ENCODE measurements at places on chromosomes 2 and 18.

GRCh38 chr2:127355407-127356008 lies 32.3 kb downstream of the MAP3K2 start:
- no peak for DNase-seq

GRCh38 chr18:79507076-79507545 lies 111.4 kb downstream of the NFATC1 start:
- DNase-seq: peak; percentile 46

- DNase-seq: peak; percentile 73
These were observed 99.5 kb upstream of the RNF152 start for GRCh38 chr18:61992285-61992684.

GRCh38 chr18:73774811-73775509 lies 372.7 kb downstream of the FBXO15 start:
- no peak for DNase-seq

- no peak for DNase-seq
These were observed 103.8 kb downstream of the LAMA3 start for GRCh38 chr18:23793051-23793450.

- DNase-seq: no peak
These were observed 26.1 kb upstream of the INO80D start for GRCh38 chr2:206112108-206112507.

DNA sequence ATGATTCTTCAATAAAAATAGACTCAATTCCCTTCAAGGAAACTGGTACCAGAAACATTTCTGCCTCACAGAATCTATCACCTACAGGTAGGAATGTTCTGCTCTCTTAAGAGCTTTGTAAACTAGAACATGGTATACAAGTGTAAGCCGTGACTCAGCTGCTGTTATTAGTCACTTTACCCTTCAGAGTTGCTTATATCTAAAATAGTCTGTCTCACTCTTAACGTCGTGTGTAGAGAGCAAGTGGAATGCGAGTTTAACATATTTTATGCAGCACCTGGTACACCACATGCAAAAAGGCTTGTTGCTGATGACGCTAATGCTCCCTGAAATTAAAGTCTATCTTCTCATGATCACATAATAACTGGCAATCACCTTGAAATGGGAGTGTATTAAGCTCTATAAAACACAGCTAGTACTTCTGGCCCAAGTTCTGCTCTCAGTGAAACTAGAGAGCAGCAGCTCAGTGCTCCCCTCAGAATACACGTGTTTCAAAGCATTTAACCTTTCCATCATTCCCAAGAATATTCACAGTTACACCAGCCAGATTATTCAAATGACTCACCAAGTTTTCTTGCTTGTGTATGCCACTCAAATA lies 420.0 kb downstream of the ZEB2 start:
- DNase-seq: peak; percentile 41

- no peak for DNase-seq
These were observed 9.4 kb downstream of the C2orf42 start for GRCh38 chr2:70181363-70181956.

DNA sequence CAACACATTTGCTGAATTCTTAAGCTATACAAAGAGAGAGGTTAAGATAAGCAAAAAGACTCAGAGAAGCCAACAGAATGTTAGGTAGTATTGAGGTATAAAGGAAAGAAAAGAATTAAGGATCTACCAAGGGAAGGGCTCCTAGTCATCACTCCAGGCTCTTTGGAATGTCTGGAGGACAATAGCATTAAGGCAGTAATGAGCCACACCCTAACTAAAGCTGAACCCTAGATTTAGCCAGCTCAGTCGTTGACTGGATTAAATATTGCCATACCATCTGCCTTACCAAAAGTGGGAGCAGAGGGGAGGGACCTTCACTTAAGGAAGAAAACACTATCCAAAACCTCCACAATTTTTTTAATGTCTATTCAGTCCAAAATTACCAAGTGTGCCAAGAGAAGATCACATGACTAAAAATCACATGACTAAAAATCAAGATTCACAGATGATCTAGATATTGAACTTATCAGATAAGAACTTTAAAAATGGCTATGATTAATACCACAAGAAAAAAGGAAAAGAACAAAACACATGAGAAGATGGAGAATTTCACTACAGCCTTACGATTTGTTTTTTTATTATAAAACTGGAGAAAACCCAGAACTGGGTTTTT lies 59.7 kb downstream of the EXOC6B start:
- no peak for DNase-seq
